RPMI7951 (cell line): ENCODE measurements at places on chromosomes 2 and 18. TPM values are rescaled to one million over a fixed set of nuclear protein-coding genes. Genes with fewer than 3 reads are reported as not detected.

The NLRC4 gene
- not detected in 2 replicates for total RNA-seq

The NMUR1 gene
- not detected in 2 replicates for total RNA-seq

The TTR gene
- not detected in 2 replicates for total RNA-seq

The GTF2A1L gene
- 0.29 and 0.60 TPM in 2 replicates for total RNA-seq

The BARD1 gene
- 36.3 and 36.4 TPM in 2 replicates for total RNA-seq

The G6PC2 gene
- total RNA-seq = not detected in 2 replicates

The PCARE gene
- total RNA-seq = not detected in 2 replicates

The PSTPIP2 gene
- 0.36 and 0.68 TPM in 2 replicates for total RNA-seq

The FAM237A gene
- total RNA-seq = not detected in 2 replicates

The IGFBP2 gene
- total RNA-seq = 3.5 and 6.4 TPM in 2 replicates

The ASB18 gene
- total RNA-seq = not detected in 2 replicates

The MDH1B gene
- 1.2 TPM in 2 replicates for total RNA-seq

The GKN2 gene
- total RNA-seq = not detected in 2 replicates

The PNPT1 gene
- total RNA-seq = 36.1 and 44.6 TPM in 2 replicates

The AQP12A gene
- total RNA-seq = not detected in 2 replicates

The ESPNL gene
- total RNA-seq = under 0.01 TPM in 1 of 2 replicates, not detected in the other

The KIF5C gene
- 0.12 and 0.29 TPM in 2 replicates for total RNA-seq

The GNAL gene
- total RNA-seq = not detected in 2 replicates

The LYG1 gene
- total RNA-seq = 0.49 and 2.4 TPM in 2 replicates

The RTKN gene
- 15.1 and 17.7 TPM in 2 replicates for total RNA-seq

The FEV gene
- not detected in 2 replicates for total RNA-seq

The CD226 gene
- total RNA-seq = 0.12 and 0.49 TPM in 2 replicates

The CROCC2 gene
- total RNA-seq = 0.12 TPM in 1 of 2 replicates, not detected in the other

The COL3A1 gene
- 33.6 and 39.9 TPM in 2 replicates for total RNA-seq

The LRP2 gene
- total RNA-seq = not detected in 2 replicates

The SLC30A3 gene
- total RNA-seq = not detected in 2 replicates

The RGPD3 gene
- 0.12 and 0.20 TPM in 2 replicates for total RNA-seq

The TCF23 gene
- not detected in 2 replicates for total RNA-seq

The ERMN gene
- not detected in 2 replicates for total RNA-seq

The DAW1 gene
- total RNA-seq = 0.10 and 0.48 TPM in 2 replicates

The ABHD1 gene
- 0.12 TPM in 1 of 2 replicates, not detected in the other for total RNA-seq

The WNT10A gene
- total RNA-seq = 0.72 and 1.4 TPM in 2 replicates

The CXCR1 gene
- total RNA-seq = not detected in 2 replicates

The MAPK4 gene
- not detected in 2 replicates for total RNA-seq

The NEB gene
- total RNA-seq = under 0.01 and 0.10 TPM in 2 replicates

The SSB gene
- total RNA-seq = 127 and 164 TPM in 2 replicates

The TRABD2A gene
- total RNA-seq = 5.3 and 7.1 TPM in 2 replicates

The ASXL3 gene
- not detected in 2 replicates for total RNA-seq

The RTP5 gene
- total RNA-seq = not detected in 2 replicates

The LIMS2 gene
- total RNA-seq = 3.3 and 3.8 TPM in 2 replicates

The PXDN gene
- 272 and 304 TPM in 2 replicates for total RNA-seq
